Heart left ventricle (tissue), 16 donors: ENCODE measurements at places on chromosomes 11 and 22. TPM values are rescaled to one million over a fixed set of nuclear protein-coding genes. Genes with fewer than 3 reads are reported as not detected.

The SERPINH1 gene
- total RNA-seq, result 211 TPM

The OR8B4 gene
- total RNA-seq, result not detected

- no peak for DNase-seq
Observed at GRCh38 chr11:94958121-94958696, 15.1 kb downstream of the CWC15 start.

GRCh38 chr11:68076371-68077042 is 37.7 kb downstream of the TCIRG1 start:
- no peak for DNase-seq

DNA sequence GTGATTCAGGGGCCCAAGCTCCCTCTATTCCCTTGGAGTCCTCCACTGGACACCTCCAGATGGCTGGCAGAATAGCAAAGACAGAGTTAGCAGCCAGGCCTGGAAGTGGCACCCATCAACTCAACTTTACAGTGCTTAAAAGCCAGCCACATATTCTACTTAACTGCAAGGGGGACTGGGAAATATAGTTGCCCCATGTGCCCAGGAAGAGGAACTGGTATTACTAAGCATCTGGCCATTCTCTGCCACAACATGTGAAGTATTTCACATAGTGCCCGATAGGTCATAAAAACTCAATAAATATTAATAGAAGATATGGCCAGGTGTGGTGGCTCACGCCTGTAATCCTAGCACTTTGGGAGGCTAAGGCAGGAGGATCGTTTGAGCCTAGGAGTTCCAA is 5.5 kb upstream of the IL10RA start:
- DNase-seq, result no peak

GRCh38 chr11:45816614-45817013 is 11.7 kb downstream of the SLC35C1 start:
- no peak for DNase-seq

- DNase-seq, result no peak
Observed at GRCh38 chr11:34997952-34998528, 81.6 kb downstream of the PDHX start.
